CD8-positive, alpha-beta memory T cell (primary cell): ENCODE measurements at places on chromosomes 6 and 20. TPM values are rescaled to one million over a fixed set of nuclear protein-coding genes. Genes with fewer than 3 reads are reported as not detected.

Gene KHDC1L
- 0.37 TPM for total RNA-seq

Gene SIRPG
- 11.7 TPM for total RNA-seq

Gene SLC13A3
- 0.11 TPM for total RNA-seq

DNA sequence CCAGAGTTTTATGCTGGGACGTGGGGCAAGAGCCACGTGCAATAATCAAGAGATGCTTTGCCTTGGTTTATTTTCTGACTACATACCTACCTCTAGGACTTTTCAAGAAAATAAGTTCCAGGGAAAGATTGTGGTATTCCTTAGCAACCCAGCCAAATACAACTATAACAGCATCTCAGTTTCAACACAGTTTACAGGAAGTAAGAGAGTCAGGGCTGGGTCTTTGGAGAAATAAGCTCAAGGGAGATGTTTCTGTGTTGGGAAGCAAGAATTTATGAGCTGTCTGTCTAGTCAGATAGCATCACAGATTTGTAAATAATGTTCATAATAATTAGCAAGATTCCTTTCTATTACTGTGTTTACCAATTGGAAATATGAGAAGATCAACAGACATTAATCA lies 35.1 kb downstream of the MAP3K5 start:
- DNase-seq: no peak

GRCh38 chr6:131995917-131996316 lies 44.7 kb upstream of the CCN2 start:
- DNase-seq: no peak
